ENCODE measurements at places on chromosomes 2 and 18. TPM values are rescaled to one million over a fixed set of nuclear protein-coding genes. Genes with fewer than 3 reads are reported as not detected.

The GPR45 gene
- total RNA-seq: not detected

The SIGLEC15 gene
- total RNA-seq: 0.67 TPM

The SERPINB4 gene
- total RNA-seq: not detected

The TMEM163 gene
- total RNA-seq: not detected

The SMIM21 gene
- not detected for total RNA-seq

The KIF5C gene
- total RNA-seq: 0.45 TPM

The THSD7B gene
- not detected for total RNA-seq

The PARD6G gene
- 3.0 TPM for total RNA-seq

The TUBA4B gene
- not detected for total RNA-seq

The IL36RN gene
- not detected for total RNA-seq

The FOXI3 gene
- total RNA-seq: not detected

The CTAGE1 gene
- total RNA-seq: not detected

The VIT gene
- not detected for total RNA-seq

All from bronchus fibroblast of lung (primary cell).